NCI-H1092 (cell line): ENCODE measurements at places on chromosomes 2 and 18.

GRCh38 chr2:42567364-42567763, 1.1 kb upstream of the MTA3 start:
- DNase-seq, result no peak

- DNase-seq, result no peak
Measured at GRCh38 chr2:217040099-217040498, 180.2 kb upstream of the TNP1 start.

GRCh38 chr2:55860832-55861231, 62.8 kb downstream of the EFEMP1 start:
- DNase-seq, result no peak

DNA sequence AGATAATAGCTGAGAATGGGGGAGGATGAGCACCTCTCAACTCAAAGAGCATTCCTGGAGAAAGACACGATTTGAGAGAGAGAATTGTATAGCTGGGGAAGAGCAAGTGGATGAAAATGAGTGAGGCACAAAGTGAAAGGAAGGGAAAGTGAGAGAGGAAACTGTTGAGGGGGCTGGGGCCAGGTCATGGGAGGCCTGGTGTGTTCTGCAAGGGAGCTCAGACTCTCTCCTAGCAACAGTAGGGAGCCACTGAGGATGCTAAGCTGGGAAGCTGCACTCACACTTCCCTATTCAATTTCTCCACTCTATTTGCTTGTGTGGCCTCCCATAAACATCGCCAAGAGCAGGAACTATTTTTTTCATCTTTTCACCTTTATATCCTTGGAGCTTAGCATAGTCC, 14.8 kb downstream of the EVA1A start:
- DNase-seq, result no peak

- no peak for DNase-seq
Measured at GRCh38 chr2:238954841-238955591, 107.1 kb downstream of the TWIST2 start.

DNA sequence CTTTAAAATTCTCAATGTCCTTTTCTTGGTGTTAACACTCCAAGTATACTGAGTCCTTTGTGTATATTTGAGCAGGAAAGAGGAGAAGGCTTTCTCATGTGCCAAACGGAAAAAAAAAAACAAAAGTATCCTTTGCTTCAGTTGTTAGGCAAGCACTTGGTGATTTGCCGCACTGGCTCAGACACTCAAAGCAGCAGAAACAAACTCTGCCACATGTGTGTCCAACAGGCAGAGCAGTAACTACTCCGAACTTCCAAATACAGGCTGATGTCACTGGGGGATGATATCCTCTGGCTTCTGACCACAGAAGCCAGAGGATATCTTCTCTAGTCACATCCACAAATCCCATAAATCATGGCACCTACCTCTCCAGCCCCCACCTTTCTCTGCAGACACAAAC, 108.0 kb upstream of the SALL3 start:
- no peak for DNase-seq

- no peak for DNase-seq
Measured at GRCh38 chr18:3486512-3486911, 36.5 kb downstream of the TGIF1 start.

GRCh38 chr18:2316082-2316750, 255.1 kb downstream of the METTL4 start:
- DNase-seq, result no peak

- DNase-seq, result no peak
Measured at GRCh38 chr2:160105366-160105765, 43.0 kb upstream of the PLA2R1 start.

DNA sequence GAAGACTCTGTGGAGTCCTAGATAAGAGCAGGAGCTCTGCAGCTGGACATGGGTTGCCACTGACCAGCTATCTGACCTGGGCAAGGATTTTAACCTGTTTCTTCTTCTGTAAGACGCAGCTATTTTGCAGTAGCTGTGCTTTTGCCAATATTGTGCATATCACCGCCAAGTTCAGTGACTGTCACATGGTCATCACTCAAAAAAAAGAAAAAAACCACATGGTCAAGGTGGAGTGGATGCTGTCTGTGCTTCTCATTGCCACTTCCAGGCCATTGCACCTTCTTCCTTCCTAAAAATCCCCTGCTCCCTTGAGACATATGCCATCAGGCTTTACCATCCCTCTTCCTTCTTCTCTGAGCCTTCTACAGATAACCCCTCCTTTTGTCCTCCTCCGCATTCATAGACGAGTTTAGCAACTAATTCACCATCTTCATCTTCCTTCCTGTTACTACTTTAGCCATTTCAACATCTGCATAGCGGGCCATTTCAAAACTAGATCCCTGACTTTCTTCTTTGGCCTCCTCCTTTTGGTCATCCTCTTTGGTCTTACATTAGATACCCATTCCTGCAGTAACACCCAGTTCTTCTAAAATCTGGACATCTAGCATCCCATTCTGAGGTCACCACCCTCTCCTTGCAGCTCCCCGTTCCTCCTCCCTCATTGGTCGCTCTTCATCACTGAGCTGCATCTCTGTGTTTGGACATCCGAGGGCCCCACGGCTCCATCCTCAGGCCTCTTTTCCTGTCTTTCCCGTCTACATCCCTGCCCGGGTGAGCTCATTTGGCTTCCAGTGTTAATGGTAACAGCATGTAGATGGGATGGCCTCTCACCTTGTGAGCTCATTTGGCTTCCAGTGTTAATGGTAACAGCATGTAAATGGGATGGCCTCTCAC, 17.8 kb downstream of the RNF144A start:
- DNase-seq, result no peak

GRCh38 chr2:190655113-190655512, 6.2 kb downstream of the NAB1 start:
- DNase-seq, result peak; percentile 58

DNA sequence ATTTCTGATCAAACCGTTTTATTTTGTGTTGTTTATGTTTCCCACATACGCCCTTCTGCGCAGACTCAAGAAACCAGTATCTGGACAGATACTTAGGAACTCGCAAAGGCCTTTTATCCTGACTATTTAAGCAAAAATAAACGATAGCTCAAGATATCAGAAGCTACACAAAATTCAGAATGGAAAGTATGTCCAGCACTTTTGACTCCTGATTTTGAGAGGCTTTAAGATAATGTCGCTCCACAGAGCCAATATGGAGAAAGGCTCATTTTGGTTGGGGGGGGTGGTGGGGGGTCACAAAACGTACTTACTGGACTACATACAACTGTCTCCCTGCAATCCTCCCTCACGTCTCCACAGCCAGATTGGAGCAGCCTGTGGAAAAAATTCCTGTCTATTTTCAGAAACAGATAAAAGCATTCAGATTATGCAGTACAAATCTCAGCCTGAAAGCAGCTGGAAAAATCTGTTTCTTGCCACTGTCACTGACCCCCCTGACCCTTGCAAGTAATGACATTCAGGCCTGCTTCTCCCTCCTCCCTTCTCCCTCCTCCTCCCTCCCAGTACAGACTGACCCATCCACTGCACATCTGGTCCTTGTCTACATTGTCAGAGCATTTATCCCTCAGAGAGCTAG, 34.9 kb upstream of the LCLAT1 start:
- no peak for DNase-seq

DNA sequence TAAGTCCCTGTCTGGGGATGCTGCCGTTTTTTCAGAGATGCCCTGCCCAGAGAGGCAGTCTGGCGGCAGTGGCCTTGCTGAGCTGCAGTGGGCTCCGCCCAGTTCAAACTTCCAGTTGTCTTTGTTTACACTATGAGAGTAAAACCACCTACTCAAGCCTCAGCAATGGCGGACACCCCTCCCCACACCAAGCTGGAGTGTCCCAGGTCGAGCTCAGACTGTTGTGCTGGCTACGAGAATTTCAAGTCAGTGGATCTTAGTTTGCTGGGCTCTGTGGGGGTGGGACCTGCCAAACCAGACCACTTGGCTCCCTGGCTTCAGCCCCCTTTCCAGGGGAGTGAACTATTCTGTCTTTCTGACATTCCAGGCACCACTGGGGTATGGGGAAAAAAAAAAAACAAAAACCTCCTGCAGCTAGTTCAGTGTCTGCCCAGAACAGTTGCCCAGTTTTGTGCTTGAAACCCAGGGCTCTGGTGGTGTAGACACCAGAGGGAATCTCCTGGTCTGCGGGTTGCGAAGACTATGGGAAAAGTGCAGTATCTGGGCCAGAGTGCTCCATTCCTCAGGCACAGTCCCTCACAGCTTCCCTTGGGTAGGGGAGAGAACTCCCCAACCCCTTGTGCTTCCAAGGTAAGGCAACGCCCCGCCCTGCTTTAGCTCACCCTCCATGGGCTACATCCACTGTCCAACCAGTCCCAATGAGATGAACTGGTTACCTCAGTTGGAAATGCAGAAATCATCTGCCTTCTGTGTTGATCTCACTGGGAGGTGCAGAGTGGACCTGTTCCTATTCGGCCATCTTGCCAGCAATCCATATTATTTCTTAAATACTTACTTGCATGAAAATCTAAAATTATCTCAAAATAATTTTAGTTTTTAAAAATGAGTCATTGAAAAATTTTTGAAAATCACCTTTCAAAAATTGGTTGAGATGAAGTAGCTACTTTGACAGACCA, 338.0 kb downstream of the OSR1 start:
- DNase-seq, result no peak

- DNase-seq, result no peak
Measured at GRCh38 chr18:37019157-37019827, 190.4 kb downstream of the KIAA1328 start.

GRCh38 chr18:63257453-63257852, 62.1 kb downstream of the BCL2 start:
- no peak for DNase-seq

- DNase-seq, result no peak
Measured at GRCh38 chr2:239157771-239158170, 243.0 kb downstream of the HDAC4 start.

DNA sequence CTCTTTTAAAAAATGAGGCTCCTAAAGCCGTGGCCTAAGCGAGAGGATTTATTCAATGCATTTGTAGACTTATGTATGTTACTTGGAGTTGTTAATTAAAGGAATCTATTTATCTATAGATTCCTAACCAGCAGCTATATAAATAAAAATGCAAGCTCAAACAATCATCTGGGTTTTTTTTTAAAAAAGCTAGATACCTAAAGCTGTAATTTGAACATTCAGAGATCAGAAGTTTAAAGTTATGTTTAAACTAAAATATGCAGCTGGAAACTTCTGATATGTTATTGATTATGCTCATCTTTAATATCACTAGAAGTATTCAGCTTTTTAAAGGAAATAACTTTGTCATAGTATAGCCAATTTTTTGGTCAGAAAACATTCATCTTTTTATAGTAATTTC, 1.0 kb downstream of the MEIS1 start:
- no peak for DNase-seq

GRCh38 chr2:198452327-198452726, 647.9 kb downstream of the PLCL1 start:
- DNase-seq, result no peak

- DNase-seq, result no peak
Measured at GRCh38 chr2:74554820-74555531, 456 bp downstream of the DOK1 start.
